ENCODE measurements at places on chromosomes 4 and X. TPM values are rescaled to one million over a fixed set of nuclear protein-coding genes. Genes with fewer than 3 reads are reported as not detected.

OTUD6A gene
- total RNA-seq: not detected

- DNase-seq: no peak
Observed at GRCh38 chr4:137446071-137446470, 86.2 kb downstream of the PCDH18 start.

GRCh38 chrX:136157187-136157586 is 9.9 kb downstream of the FHL1 start:
- DNase-seq: no peak

SPANXN3 gene
- not detected for total RNA-seq

F9 gene
- total RNA-seq: not detected

DNA sequence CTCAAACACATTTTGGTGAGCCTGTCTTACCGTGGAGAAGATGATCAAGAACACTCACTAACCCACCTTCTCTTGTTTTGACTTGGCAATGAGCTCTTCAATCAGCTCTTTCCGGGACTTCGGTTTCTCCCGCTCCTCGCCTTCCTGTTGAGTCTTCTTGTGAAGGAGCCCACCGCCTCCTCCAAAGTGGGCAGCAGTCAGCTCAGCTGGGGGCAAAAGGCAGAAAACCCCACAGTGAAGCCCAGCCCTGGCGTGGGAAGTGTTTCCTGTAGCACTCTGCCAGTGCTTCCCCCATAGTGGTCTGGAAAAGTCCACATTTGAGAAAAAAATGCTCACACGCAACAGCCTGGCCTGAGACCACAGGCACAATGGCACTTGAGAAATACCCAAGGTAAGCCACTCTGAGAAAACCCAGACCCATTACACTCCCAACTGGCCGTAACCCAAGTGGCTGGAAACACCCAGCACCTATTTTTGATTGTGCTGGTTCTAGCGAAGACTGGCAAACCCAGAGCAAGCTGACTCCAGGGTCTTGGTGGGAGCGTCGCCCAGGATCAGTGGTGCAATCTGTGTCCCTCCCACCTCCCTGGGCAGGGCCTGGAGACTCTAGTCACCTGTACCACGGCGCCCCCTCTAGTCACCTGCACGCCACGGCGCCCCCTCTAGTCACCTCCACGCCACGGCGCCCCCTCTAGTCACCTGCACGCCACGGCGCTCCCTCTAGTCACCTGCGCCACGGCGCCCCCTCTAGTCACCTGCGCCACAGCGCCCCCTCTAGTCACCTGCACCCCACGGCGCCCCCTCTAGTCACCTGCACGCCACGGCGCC is 8.6 kb downstream of the NOP14 start:
- DNase-seq: no peak

DNA sequence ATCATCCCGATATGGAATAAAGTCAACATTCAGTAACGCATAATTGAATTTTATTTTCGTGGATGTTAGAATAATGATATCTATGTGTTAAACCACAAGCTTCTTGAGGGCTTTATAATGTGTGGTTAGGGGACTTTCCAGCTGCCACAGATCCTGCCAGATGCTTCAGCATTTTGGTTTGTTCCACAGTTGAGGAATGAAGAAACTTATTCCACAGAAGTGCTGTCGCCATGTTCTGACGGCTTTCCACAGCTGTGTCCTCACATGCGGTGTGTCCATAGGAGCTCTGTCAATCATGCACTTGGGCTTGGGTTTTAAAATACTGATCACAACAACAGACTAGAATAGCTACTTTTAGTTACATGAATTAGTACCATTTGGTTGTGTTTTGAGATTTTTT is 411.9 kb downstream of the TRIML1 start:
- no peak for DNase-seq

PDHA1 gene
- total RNA-seq: 1,310 TPM

GRCh38 chr4:187075514-187075913 is 351.9 kb upstream of the FAT1 start:
- no peak for DNase-seq

DNA sequence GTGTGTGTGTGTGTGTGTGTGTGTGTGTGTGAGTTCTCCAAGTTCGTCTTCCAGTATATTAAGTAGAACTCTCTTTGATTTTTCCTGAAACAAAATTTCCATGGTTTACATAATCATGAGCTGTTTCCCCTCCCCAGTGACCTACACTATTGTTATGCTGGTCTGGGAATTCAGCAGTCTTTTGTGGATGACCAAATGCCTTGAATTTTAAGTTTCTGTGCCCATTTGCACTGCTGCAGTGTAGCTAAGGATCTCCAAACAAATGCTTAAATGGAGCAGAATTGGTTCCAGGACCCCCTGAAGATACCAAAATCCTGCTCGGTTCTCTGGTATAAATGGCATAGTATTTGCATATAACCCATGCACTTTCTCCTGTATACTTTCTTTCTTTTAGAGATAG is 77.2 kb upstream of the SLC34A2 start:
- DNase-seq: no peak

GRCh38 chr4:48203819-48204218 is 65.8 kb downstream of the TEC start:
- no peak for DNase-seq

- DNase-seq: no peak
Observed at GRCh38 chr4:21728304-21728703, 220.3 kb downstream of the KCNIP4 start.

ARMCX6 gene
- total RNA-seq: 22.3 TPM

All from Right ventricle myocardium superior (tissue), 1 donor.